ENCODE measurements at places on chromosomes 1 and 21. TPM values are rescaled to one million over a fixed set of nuclear protein-coding genes. Genes with fewer than 3 reads are reported as not detected.

Gene EDN2
- polyA plus RNA-seq = 2.1 TPM

Gene CDA
- polyA plus RNA-seq = 3.8 TPM

Gene RXFP4
- polyA plus RNA-seq = 0.15 TPM

Gene C1QB
- polyA plus RNA-seq = 5.3 TPM

Gene S100A7A
- not detected for polyA plus RNA-seq

Gene CYP4Z1
- polyA plus RNA-seq = 0.52 TPM

Gene PIGC
- polyA plus RNA-seq = 48.3 TPM

Gene GPR157
- polyA plus RNA-seq = 1.4 TPM

Gene CRNN
- not detected for polyA plus RNA-seq

Gene SNX27
- polyA plus RNA-seq = 29.5 TPM

Gene AIM2
- 0.08 TPM for polyA plus RNA-seq

Gene OR2T3
- not detected for polyA plus RNA-seq

Gene C1orf141
- 0.13 TPM for polyA plus RNA-seq

Gene SOX13
- 49.9 TPM for polyA plus RNA-seq

Gene TIE1
- polyA plus RNA-seq = 47.3 TPM

Gene MAGI3
- polyA plus RNA-seq = 29.6 TPM

Gene VANGL2
- 39.3 TPM for polyA plus RNA-seq

Gene FRRS1
- 10.7 TPM for polyA plus RNA-seq
